ENCODE measurements at places on chromosomes 2 and 18.
A peak's percentile ranks its signal among the peaks of the same experiment; 100 is the strongest.

DNA sequence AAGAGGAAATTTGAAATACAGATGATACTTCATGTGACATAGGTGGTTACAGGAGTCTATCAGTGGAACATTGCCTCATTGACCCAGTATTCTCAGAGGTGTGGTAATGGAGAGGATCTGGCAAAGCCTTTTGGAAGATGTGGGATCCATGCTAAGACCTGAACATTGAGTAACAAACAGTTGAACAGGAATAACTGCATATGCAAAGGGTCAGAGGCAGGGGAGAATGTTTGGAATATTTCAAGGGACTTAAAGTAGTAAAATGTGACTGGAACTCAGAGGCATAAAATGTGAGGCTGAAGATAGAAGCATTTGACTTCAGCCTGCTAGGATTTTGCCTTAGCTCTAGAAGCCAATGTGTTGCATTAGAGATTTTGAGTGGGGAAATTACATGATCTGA, 300.2 kb upstream of the ETAA1 start:
- DNase-seq: no peak

DNA sequence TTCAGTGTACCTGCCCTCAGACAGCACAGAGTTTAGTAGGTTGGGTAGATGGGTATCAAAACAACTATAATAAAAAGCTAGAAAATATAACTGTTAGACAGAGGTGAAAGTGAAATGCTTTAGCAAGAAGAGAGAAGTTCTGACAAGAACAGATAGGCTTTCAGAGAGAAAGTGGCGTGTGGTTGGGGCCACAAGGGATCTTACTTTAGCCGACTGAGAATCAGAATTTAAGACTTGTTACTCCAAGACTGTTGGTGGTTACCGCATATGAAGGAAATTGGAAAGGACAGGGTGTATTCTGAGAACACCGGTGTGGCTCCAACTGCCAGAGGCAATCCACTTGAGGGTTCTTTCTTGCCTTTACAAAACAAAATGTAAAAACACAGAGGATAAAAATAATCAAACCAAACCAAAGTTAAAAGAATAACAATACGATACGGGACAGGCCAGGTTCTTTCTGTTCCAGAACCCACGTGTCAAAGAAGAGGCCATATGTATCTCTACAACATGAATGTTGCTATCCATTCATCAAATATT, 44.4 kb upstream of the AGPS start:
- DNase-seq: no peak

DNA sequence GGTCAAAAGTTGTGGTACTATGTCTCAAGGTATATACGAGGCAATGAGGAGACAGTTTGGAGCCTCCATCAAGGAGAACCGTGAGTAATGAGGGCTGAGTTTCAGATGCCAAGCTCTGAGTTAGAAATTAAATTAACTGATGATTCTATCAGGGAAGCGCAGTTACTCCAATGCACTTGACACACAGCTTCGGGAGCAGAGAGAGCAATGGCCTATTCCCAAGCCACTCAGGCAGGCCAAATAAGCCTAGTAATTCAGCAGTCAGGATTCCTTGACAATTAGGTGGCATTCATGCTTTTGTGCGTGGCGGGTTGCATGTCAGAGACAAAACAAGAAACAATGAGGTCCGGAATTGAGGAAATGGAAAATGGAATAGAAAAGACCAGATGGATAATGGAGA, 123.2 kb downstream of the MMADHC start:
- DNase-seq: no peak

GRCh38 chr2:11807156-11808015, 61.0 kb downstream of the LPIN1 start:
- DNase-seq: no peak

GRCh38 chr2:27464443-27464842, 22.3 kb downstream of the KRTCAP3 start:
- no peak for DNase-seq

DNA sequence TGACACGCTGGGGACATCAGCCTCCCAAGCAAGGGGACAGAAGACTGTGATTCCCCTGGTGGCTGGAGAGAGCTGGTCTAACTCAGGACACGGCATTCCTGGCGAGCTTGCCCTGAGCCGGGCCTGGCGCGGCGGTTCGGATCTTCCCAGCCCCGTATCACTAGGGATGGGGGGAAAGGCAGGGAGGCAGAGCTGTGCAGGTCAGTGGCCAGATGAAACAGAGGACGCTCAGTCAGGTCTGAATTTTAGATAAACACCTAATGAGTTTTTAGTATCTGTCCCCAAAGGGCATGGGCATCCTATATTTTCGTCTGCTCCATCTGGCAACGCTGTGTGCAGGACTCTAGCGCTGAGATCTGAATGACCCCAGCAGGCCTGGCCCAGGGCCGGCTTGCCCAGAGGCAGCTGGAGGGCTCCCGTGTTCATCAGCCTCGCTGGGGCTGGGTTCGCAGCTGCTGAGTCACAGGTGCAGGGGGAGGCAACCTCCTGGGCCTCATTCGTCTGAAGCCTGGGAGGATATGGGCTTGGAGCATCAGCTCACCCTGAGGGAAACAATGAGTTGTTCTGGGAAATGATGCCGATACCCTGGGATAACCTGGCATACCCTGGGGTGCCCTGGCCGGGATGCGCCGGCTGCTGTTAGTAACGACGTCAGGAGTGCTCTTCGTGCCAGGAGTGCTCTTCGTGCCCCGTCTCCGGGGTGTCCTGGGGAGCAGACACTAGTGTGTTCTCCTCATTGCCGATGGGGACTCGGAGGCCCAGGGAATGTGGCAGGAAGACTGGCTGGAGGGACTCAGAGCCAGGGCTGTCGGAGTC, 48.1 kb upstream of the HPCAL1 start:
- DNase-seq: no peak

GRCh38 chr18:35553300-35553699, 28.2 kb upstream of the GALNT1 start:
- no peak for DNase-seq

GRCh38 chr18:22176420-22177326, 7.3 kb downstream of the GATA6 start:
- DNase-seq: no peak

DNA sequence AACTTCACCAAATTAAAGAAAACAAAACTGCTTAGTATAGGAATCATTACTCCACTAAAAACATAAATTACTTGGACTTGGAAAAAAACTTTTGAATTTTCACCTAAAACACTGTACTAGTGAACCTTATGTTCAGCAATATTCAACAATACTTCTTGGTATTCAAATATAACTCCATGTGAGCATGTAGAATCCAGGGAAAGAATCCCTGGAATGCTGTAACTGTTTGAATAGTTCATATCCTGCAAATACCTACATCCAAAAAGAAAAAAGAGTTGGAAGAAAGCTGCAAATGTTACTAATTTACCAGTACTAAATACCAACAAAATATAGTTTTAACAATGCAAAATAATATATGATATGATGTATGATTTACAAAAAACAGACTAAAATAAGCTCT, 65.4 kb downstream of the IKZF2 start:
- DNase-seq: no peak

DNA sequence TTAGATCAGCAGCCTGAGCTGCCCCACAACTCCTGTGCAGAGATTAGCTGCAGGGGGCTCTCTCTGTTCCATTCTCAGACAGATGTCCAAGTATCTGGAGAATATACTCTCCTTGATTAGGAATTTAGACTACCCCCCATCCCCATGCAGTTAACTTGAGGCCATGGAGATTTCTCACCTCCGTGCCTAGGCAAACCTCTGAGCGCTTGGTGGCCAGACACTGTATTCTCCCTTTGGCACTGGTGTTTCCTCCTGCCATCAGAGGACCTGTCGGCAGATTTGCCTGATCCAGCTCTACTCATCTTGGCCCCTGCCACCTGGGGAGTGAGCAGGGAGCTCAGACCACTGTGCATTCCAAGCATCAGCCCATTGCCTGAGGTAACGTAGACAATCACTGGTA, 48.3 kb downstream of the ZNF804A start:
- DNase-seq: no peak

GRCh38 chr2:212327171-212327809, 211.3 kb downstream of the ERBB4 start:
- no peak for DNase-seq

GRCh38 chr2:223465793-223466192, 136.4 kb downstream of the SCG2 start:
- DNase-seq: no peak

GRCh38 chr2:148842050-148842449, 33.0 kb upstream of the KIF5C start:
- DNase-seq: no peak

DNA sequence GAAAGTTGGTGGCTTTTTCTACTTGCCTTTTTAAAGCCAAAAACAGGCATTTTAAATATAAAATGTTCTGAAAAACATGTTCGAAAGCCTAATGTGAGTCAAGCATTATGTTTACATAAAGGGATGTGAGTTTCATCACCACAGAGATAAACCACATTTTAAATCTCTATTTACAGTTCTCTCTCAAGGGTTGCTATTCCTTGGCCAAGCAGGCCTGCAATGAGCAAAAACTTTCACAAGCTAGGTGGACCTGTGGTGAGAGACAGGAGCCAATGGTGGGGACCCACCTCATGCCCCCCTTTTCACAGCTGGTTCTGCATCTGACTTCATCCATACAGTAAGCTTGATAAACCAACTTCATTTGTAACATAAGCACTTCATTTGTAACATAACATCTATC, 65.1 kb downstream of the CUL3 start:
- peak; percentile 13 for DNase-seq

- no peak for DNase-seq
These were observed 14.0 kb downstream of the TMEM127 start for GRCh38 chr2:96251721-96252292.

- no peak for DNase-seq
These were observed 30.2 kb downstream of the ITGB1BP1 start for GRCh38 chr2:9392898-9393765.

- DNase-seq: no peak
These were observed 186.4 kb upstream of the FAM98A start for GRCh38 chr2:33785201-33786106.
